Stimulated activated CD8-positive, alpha-beta memory T cell treated with anti-CD3 and anti-CD28 coated beads, Interleukin-4, amount 100 ng/mL, for 24 hours (primary cell): ENCODE measurements at places on chromosomes 2 and 18.
A peak's percentile ranks its signal among the peaks of the same experiment; 100 is the strongest.

DNA sequence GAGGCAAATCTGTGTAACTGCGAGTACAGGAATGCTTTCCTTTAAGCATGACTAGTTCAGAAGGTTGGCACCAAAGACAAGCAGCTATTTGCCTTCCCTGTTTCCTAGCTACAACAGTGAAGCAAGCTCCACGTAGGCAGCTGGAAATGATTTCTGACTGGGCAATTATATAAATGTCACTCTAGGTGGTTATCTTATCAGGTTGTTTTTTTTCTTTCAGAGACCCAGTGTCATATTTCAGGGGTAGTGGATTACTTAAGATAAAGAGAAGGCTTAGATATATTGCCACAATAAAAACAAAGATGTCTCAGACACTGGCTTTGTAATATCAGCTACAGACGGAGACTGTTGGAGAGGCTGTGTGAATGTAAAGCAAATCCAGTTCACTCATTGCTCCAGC, 748.9 kb upstream of the NXPH2 start:
- DNase-seq: no peak

DNA sequence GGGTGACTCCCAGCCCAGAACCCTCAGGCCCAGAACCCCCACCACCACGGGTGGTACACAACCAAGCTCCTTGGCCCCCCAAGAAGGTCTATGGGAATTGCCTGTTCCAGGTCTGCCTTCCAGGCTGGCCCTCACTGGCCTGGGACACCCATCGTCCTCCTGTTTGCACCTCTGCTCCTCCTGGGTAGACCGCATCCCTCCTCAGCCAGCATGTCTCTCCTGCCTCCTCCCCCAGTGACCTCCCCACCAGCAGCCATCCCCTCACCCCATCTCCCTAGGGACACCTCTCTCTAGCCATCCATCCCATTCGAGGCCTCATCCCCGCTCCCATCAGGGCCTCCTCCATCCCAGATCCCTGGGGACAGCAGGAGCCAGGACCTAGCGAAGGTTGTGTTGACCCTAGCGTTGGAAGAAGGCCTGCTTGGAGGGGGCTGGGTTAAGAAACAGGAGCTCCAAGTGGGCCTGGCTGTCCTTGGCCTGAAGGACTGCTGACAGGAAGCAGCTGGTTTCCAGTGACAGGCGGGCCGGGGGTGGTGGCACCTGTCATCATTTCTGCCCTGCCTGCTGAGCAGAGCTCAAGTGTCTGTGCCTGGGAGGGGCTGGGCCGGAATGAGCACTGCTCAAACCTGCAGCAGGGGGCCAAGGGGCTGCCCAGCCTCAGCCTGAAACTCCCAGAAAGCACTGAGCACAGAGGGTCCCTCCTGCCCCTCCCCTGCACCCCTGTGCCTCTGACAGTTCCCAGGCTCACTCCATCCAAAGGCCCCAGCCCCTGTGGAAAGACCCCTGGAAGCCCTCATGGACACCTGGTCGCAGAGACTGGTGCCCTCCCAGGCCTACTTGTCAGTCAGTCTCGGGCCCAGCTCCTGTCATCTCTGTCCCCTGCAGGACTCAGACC, 96.0 kb upstream of the OTOS start:
- DNase-seq: no peak

- no peak for DNase-seq
Observed at GRCh38 chr2:71613953-71614925, 160.9 kb downstream of the DYSF start.

- DNase-seq: peak; percentile 22
Observed at GRCh38 chr2:105929516-105929915, 184.8 kb downstream of the NCK2 start.

- no peak for DNase-seq
Observed at GRCh38 chr18:21701621-21702020, 3.0 kb downstream of the ABHD3 start.

DNA sequence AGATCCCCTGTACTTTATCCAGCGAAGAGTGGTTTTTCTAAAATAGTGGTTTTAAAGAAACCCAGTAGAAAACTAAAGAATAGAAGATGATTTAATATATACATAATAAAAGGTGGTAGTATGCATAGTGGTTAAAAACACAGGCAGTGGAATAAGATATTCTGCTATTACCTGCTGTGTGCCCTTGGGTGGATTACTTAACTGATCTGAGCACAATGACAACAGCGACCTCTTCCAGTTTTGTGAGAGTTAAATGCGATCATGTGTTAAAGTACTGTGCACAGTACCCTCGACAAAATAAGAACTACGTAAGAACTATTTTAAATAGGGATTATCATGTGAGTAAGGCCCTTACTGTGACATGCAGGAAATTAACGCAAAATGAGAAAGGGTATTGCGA, 30.0 kb upstream of the CHMP1B start:
- DNase-seq: no peak

DNA sequence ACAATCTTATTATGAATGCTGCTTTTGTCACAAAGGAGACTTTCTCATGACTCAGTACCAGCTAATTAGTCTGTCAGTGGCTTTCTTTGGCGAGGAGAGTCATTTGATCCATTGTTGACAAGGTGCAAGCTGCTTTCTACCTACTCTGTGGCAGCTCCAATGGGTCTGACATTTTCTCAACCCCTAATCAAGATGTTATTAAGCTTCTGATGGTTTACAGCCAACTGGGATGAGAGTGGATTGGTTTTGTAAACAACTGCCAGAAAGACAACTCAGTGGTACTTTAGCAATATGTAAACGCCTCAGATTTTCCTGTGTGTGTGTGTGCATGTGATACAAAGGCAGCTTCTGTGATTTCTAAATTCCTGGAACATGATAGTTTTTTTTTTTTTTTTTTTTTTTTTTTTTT, 8.2 kb upstream of the CLIP4 start:
- no peak for DNase-seq
